ENCODE measurements at places on chromosomes 12 and 14. TPM values are rescaled to one million over a fixed set of nuclear protein-coding genes. Genes with fewer than 3 reads are reported as not detected.

GRCh38 chr12:116568203-116568602 lies 9.0 kb downstream of the MAP1LC3B2 start:
- no peak overlapping the region for H3K4me3 ChIP-seq
- H3K36me3 ChIP-seq = no peaks in the 10 kb centered on the region
- no peaks in the 10 kb centered on the region for H3K27me3 ChIP-seq
- H3K27ac ChIP-seq = no peak overlapping the region
- DNase-seq = no peak

DNA sequence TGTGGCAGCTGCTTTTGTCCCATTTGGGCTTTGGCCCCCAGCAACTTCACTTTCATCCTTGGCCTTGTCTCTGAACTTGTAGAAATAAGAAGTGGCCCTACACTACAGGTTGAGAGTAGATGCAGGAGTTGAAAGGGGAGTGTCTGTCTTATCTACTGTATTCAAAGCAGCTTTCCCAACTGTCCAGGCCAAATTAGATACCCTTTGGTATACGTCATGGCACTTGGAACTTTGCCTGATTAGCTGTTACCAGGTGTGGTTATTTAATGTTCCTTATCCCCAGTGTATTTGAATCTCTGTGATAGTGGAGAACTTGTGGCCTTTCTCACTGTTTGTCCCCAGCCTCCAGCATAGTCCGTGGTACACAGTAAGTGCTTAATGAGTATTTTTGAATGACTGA lies 33.5 kb downstream of the SUDS3 start:
- no peak overlapping the region for H3K4me3 ChIP-seq
- no peaks in the 10 kb centered on the region for H3K27me3 ChIP-seq
- peaks cover 85% of the 10 kb centered on the region for H3K36me3 ChIP-seq
- no peak for DNase-seq
- H3K4me1 ChIP-seq = no peaks in the 10 kb centered on the region

DNA sequence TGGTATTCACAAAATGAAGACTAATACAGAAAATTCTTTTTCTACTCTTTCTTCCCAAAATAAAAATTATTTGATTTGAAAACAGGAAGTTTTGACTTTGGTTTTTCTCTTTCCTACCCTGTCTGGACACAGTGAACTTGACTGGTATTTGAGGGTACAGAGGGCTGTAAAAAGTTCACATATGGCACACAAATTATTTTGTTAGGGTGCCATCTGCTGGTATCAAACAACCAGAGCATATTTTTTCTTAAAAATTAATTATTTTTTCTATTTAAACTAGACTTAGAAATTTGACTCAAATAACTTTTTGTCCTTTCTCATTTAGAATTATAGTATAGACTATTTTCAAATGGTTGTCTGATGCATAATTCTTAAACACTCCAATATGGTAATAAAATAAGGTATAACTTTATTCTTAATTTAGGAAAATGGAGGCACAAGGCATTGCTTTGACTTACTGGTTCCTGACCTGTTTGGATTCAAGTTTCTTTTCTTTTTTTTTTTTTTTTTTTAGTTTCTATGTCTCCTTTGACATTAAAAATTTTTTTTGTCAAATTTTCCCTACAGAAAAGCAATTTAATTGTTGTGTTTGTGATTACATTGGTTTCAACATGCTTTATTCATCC lies 390.6 kb downstream of the PRKD1 start:
- DNase-seq = no peak
- no peak overlapping the region for H3K27ac ChIP-seq
- H3K27me3 ChIP-seq = no peaks in the 10 kb centered on the region
- no peak overlapping the region for H3K4me3 ChIP-seq
- H3K36me3 ChIP-seq = no peaks in the 10 kb centered on the region

DNA sequence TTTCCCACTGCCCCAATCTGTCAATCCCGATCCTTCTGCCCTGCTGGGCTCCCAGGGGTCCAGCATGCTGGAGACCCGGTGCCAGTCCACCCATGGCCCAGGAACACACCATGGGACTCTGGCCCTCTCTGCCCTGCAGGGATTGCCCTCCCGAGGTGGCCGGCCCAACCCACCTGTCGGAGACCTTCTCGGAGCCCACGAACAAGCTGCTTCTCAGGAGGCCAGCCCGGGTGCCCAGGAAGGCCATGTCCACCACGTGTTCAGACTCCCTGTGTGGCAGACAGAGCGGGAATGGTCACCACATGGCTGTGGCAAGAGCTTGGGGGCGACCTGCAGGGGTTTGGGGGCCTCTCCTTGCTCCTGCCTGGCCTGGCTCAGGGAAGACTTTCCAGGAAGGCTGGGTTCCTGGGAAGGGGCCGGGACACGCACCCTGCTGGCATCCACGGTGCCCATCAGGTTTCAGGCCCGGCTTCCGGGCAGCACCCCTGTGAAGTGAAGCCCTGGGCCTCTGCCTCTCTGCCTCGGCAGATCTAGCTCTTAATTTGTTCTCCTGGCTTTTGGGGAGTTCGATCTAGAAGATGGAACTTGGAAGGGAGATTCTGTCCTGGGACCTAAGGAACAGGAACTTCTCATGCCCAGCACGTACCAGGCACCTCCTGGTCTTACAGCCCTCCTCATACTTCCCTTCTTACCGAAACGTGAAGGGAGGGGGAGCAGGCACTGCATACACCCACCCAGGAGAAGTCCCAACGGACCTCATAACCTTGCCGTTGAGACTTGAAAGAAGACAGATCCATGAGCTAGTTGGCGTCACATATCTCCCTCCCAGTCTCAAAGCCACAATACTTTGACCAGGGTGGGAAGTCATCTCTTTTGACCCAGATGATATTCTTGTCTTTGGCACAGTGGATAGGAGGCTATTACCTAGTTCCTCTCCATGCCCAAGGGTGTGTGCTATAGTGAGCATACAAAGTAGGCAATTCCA lies 26.3 kb downstream of the LRTM2 start:
- H3K27ac ChIP-seq = no peak overlapping the region
- H3K36me3 ChIP-seq = no peaks in the 10 kb centered on the region
- no peak for DNase-seq
- H3K4me3 ChIP-seq = no peak overlapping the region

GRCh38 chr14:76657404-76657803 lies 103.9 kb upstream of the VASH1 start:
- H3K27me3 ChIP-seq = no peaks in the 10 kb centered on the region
- no peak overlapping the region for H3K4me3 ChIP-seq
- H3K4me1 ChIP-seq = no peaks in the 10 kb centered on the region
- no peak for DNase-seq

GRCh38 chr14:100222224-100223093 lies 16.5 kb upstream of the YY1 start:
- no peaks in the 10 kb centered on the region for H3K27me3 ChIP-seq
- H3K4me1 ChIP-seq = peaks cover 17% of the 10 kb centered on the region
- peak overlapping the region; percentile 39 for H3K27ac ChIP-seq
- H3K4me3 ChIP-seq = peak overlapping the region; percentile 53

GRCh38 chr14:68622856-68623255 lies 170.0 kb downstream of the ZFP36L1 start:
- H3K27me3 ChIP-seq = no peaks in the 10 kb centered on the region
- peaks cover 18% of the 10 kb centered on the region for H3K4me1 ChIP-seq
- H3K4me3 ChIP-seq = no peak overlapping the region
- no peak overlapping the region for H3K27ac ChIP-seq
- no peaks in the 10 kb centered on the region for H3K36me3 ChIP-seq

DNA sequence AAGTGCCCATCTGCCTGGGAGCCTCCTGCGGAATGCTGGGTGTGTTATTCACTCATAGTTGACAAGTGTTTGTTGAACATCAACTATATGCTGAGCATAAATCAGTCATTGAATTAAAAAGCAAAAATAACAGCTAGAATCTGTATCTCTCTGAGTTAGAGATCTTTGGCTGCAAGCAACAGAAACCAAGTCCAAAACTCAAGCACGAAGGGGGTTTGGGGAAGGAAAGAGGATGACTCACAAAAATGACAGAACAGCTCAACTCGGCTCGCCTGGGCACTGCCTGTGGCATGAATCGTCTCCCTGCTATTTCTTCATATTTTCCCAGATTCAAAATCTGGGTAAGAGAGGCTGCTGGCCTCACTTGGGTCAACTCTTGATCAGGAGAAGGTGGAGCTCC lies 72.6 kb upstream of the NCOR2 start:
- DNase-seq = peak; percentile 81
- H3K27me3 ChIP-seq = no peaks in the 10 kb centered on the region
- peaks cover 19% of the 10 kb centered on the region for H3K4me1 ChIP-seq
- H3K36me3 ChIP-seq = no peaks in the 10 kb centered on the region
- H3K27ac ChIP-seq = no peak overlapping the region

GRCh38 chr14:101098177-101098576 lies 194.7 kb upstream of the RTL1 start:
- no peak overlapping the region for H3K4me3 ChIP-seq
- no peaks in the 10 kb centered on the region for H3K27me3 ChIP-seq
- no peak for DNase-seq
- no peaks in the 10 kb centered on the region for H3K36me3 ChIP-seq
- H3K27ac ChIP-seq = no peak overlapping the region
- H3K4me1 ChIP-seq = no peaks in the 10 kb centered on the region

GRCh38 chr12:52247622-52248540 lies 14.8 kb downstream of the KRT7 start:
- H3K36me3 ChIP-seq = no peaks in the 10 kb centered on the region
- no peak overlapping the region for H3K4me3 ChIP-seq
- DNase-seq = peak; percentile 61
- H3K27ac ChIP-seq = peak overlapping the region; percentile 89
- H3K4me1 ChIP-seq = peaks cover 64% of the 10 kb centered on the region

DNA sequence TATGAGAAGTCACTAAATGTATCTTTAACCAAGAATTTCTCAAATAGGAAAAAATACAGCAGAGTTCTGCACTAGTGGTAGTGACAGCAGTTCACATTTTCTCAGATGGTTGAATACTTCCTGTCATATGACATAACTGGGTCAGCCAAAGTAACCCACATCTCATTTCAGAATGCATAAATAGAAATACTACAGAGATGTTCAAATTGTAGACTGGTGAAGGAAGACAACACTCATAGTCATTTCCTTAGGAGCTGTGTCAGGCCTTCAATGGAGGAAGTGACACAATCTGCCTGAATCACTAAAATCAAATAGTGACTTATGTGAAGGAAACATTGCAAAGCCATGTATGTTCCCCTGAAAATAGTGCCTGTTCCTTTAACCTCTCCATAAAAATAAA lies 32.4 kb downstream of the FERMT2 start:
- peaks cover 9% of the 10 kb centered on the region for H3K36me3 ChIP-seq
- DNase-seq = no peak
- peak overlapping the region; percentile 87 for H3K27ac ChIP-seq
- H3K27me3 ChIP-seq = no peaks in the 10 kb centered on the region

DNA sequence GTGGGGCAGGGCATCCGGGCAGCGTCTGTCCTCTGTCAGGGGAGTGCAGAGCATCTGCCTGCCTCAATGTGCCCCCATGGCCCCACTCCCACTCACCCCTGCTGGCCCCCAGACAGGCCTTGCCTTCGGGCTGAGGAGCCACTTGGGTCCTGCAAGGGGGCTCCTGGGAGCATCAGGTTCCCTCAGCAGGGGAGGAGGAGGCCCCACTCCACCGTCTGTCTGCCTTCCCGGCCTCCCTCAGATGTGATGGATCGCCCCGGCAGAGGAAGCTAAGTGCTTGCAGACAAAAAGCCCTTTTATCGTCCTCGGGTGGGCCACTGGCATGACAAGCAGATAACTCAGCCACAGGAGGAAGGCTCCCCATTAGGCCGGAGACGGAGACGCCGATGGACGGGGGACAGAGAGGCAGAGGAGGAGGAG lies 35.1 kb downstream of the NCOR2 start:
- H3K36me3 ChIP-seq = peaks cover 4% of the 10 kb centered on the region
- no peaks in the 10 kb centered on the region for H3K27me3 ChIP-seq

- DNase-seq = no peak
- H3K4me3 ChIP-seq = peak overlapping the region; percentile 91
- peaks cover 6% of the 10 kb centered on the region for H3K4me1 ChIP-seq
- no peaks in the 10 kb centered on the region for H3K27me3 ChIP-seq
- peaks cover 6% of the 10 kb centered on the region for H3K36me3 ChIP-seq
Measured at GRCh38 chr12:116735951-116736599, 1.8 kb downstream of the SPRING1 start.

DNA sequence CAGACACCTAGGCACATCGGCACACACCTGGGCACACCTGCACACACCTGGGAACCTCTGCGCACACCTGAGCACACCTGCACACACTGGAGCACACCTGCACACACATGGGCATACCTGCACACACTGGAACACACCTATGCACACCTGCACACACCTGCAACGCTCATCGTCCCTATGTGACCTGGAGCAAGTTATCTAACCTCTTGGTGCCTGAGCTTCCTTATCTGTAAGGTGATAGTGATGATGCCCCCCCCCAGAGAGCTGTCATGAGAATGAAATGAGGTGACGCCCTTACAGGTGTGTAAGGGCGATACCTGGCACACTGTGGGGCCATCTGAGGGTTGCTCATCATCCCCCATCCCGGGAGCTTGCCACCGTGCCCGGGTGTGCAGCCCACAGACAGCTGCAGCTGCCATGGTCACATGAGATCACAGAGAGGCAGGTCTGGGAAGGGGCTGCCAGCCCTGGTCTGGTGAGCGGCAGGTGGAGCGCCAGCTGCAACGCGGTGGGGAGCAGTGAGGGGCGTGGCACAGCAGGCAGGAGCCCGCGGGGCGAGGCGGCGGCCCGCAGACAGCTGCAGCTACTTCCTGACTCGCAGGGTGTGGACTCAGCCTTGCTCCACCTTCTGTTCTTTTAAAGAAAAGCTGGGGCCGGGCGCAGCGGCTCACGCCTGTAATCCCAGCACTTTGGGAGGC lies 59.9 kb upstream of the FBRSL1 start:
- no peaks in the 10 kb centered on the region for H3K36me3 ChIP-seq
- no peaks in the 10 kb centered on the region for H3K27me3 ChIP-seq
- no peak for DNase-seq
- H3K4me3 ChIP-seq = no peak overlapping the region
- no peaks in the 10 kb centered on the region for H3K4me1 ChIP-seq

- H3K4me3 ChIP-seq = no peak overlapping the region
- H3K27me3 ChIP-seq = no peaks in the 10 kb centered on the region
- no peak for DNase-seq
- no peaks in the 10 kb centered on the region for H3K36me3 ChIP-seq
- H3K27ac ChIP-seq = no peak overlapping the region
- H3K4me1 ChIP-seq = no peaks in the 10 kb centered on the region
Measured at GRCh38 chr12:107610021-107610859, 75.4 kb upstream of the PWP1 start.

- H3K4me1 ChIP-seq = peaks cover 11% of the 10 kb centered on the region
- H3K4me3 ChIP-seq = no peak overlapping the region
- no peak overlapping the region for H3K27ac ChIP-seq
- no peaks in the 10 kb centered on the region for H3K36me3 ChIP-seq
- H3K27me3 ChIP-seq = no peaks in the 10 kb centered on the region
- no peak for DNase-seq
Measured at GRCh38 chr14:93033084-93033982, 82.4 kb downstream of the ITPK1 start.

DNA sequence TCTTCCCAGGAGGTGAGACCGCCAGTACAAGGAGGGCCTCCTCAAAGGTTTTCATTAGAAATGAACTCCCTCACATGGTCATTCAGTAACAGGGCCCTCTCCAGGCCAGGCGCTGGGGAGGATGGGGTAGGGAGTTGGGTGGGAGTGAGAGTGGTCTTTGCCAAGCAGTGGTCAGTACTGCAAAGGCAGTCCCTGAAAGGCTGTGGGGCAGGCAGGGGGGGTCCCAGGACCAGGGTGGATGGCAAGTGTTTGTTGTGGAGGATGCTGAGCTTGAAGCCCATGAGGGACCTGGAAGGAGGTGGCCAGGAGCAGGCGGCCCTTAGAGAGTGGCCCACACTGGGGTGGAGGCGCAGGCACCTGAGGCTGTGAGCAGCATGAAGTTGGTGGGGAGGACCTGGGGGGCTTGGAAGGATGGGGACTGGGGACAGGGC lies 26.1 kb downstream of the CEP170B start:
- H3K4me1 ChIP-seq = no peaks in the 10 kb centered on the region
- no peak overlapping the region for H3K4me3 ChIP-seq
- H3K36me3 ChIP-seq = peaks cover 37% of the 10 kb centered on the region
- H3K27ac ChIP-seq = no peak overlapping the region
- H3K27me3 ChIP-seq = no peaks in the 10 kb centered on the region

The MYG1 gene
- total RNA-seq = 27.5 TPM

The CCDC38 gene
- total RNA-seq = not detected

The GPRC5A gene
- 23.8 TPM for total RNA-seq
